ENCODE measurements at places on chromosomes 4 and X. TPM values are rescaled to one million over a fixed set of nuclear protein-coding genes. Genes with fewer than 3 reads are reported as not detected.

The LEF1 gene
- 26.5 TPM for total RNA-seq

The VEGFD gene
- total RNA-seq: 0.46 TPM

The TMSB15C gene
- total RNA-seq: 30.4 TPM

The FAM236A gene
- not detected for total RNA-seq

The NMU gene
- total RNA-seq: 4.2 TPM

The INTU gene
- 34.1 TPM for total RNA-seq

The CT55 gene
- total RNA-seq: not detected

The NPY5R gene
- total RNA-seq: 11.3 TPM

The ANXA3 gene
- total RNA-seq: 24.7 TPM

The YY2 gene
- total RNA-seq: 1.4 TPM

The MAGEA6 gene
- not detected for total RNA-seq

The WAS gene
- total RNA-seq: 0.69 TPM

The ZNF141 gene
- 53.3 TPM for total RNA-seq

The GDPD2 gene
- 14.3 TPM for total RNA-seq

The AR gene
- total RNA-seq: 1.8 TPM

Measured in diencephalon (tissue), 1 donor.